ENCODE measurements at places on chromosomes 1 and 21.

- no peak for DNase-seq
These were observed 53.8 kb downstream of the FAM78B start for GRCh38 chr1:166113031-166113430.

DNA sequence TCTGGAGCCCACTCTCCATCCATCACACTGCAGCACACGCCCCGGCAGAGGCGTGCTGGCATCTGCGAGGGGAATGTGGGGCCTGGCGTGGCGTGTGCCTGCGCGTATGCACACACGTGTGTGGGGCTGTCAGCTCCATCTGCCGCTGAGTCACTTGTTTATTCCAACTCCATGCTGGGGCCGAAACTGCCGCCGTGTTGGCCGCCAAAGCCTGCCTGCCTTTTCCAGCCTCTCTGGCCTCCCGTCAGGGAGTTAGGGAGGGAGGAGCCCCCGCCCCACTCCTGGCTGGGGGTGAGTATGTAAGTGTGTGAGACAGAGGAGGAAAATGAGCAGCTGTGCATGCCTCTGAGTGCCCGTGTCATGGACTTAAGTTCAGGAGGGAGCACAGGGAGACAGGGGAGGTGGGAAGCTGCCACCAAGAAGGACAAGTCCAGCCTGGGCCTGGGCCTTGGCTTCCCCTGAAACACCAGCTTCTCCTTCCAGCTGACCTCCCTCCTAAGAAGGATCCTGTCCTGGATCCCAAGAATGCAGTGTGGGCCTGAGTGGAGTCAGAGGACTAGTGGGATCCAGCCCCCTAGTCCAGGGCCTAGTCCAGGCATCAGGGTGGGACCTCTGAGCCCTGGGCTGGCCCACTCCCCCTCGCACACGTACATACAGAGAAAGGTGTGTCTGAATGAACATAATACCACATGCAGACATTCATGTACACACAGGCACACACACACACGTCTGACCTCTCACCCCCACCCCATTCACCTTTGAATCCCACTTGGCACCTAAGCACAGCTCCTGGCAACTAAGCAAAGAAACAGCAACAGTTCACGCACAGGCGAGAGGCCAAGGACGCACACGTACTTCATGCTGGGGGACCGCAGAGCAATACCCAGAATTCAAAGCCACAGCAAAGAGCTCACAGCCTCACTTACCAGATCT lies 24.7 kb downstream of the MEF2D start:
- DNase-seq: no peak

DNA sequence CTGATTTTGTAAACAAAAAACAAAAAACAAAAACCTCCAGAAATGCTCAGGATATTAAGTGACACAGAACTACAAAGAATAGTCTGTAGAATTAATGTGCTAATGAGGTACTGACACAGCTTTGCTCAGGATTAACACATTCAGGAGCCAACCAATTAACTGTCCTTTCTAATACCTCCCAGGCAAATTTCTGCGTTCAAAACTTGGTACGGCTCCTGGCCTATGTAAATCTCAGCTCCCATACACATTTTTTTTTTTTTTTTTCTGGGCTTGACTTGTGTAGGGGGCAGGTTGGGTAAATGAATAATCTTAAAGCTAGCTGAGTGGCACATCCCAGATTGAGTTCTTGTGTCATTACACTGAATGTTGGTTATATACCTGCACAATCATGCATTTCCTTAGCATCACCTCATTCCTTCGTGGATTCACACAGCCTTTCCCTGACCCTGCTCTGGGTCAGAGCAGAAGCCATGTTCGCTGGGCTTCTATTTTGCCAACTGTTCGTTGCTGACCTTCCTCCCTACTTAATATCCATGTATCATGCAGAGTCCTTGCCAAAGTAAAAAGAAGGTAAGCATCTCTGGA lies 12.6 kb upstream of the IER5 start:
- no peak for DNase-seq

GRCh38 chr1:166354406-166354805 lies 187.6 kb upstream of the FAM78B start:
- no peak for DNase-seq

GRCh38 chr1:115218034-115218405 lies 120.0 kb downstream of the NGF start:
- no peak for DNase-seq

DNA sequence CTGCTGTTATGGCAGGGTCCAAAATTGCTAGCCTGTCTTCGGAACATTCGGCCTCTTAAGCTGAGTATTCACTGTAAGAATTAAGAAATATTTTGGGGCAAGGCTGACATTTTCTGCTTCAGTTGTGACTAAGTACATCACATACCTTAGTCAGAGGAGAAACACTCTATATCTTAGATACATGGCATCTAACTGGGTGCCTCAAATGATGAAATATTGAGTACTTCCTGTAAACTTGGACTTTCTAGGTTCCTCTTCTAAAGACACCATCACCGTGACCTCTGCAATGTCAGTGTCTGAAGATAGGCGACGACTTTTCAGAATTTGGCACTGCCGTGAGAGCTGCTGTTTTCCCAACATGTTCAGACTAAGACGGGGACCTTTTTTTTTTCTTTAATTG lies 65.6 kb downstream of the PCBP3 start:
- peak; percentile 27 for DNase-seq

DNA sequence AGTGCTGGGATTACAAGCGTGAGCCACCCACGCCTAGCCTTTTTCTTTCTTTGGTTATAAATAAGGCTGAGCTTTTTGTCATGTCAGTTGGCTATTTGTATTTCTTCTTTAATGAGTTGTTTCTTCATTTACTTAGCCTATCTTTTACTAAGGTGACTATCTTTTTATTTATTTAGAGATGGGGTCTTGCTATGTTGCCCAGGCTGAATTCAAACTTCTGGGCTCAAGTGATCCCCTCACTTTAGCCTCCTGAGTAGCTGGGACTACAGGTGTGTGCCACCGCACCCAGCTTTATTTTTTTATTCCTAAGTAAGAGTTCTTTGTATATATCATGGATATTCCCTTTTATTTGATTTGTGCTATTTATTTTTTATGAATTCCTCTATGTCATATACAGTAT lies 11.9 kb downstream of the DMBX1 start:
- DNase-seq: no peak

DNA sequence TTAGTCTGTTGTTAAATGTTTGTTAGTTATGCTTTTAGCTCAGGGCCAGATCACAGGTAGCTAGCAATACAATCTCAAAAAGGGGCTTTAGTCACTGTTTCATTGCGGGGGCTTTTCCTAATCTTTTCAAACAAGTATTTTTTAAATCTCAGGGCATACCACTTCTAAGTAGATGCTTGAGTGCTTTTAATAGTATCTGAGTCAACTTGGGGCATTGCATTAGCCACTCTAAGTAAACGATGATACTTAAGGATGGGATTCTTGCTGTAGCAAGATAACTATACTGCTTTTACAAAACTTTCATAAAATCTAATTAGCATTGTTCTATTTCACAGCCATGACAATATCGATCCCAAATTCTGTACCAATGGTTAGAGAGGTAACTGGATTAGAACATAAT lies 11.6 kb downstream of the CDC42BPA start:
- DNase-seq: no peak

GRCh38 chr1:211830328-211831142 lies at the start of gene LPGAT1:
LPGAT1 (minus strand) TSS chr1:211830763; CDS start chr1:211829296, 1,467 bp downstream.
- DNase-seq: peak; percentile 74

DNA sequence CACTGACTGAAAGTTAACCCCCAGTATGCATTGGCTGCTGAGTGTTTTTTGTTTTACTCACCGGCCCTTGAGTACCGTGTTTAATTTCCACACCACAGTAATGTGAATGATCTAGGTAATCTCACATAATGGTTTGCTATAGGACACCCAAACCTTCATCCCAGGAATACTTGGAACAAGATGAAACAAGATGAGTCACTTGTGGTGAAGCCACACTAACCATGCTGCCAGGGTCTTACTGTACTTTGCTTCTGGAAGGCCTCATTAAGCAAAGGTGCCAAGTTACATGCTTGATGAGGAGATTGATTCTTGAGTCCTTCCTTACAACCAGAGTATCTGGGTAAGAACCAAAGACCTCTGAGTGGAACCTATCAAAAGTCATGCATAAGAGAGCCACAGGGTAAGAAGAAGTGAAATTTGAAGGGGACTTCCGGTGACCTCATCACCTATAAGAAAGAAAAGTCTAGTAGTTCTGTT lies 163.3 kb downstream of the NRIP1 start:
- peak; percentile 41 for DNase-seq

DNA sequence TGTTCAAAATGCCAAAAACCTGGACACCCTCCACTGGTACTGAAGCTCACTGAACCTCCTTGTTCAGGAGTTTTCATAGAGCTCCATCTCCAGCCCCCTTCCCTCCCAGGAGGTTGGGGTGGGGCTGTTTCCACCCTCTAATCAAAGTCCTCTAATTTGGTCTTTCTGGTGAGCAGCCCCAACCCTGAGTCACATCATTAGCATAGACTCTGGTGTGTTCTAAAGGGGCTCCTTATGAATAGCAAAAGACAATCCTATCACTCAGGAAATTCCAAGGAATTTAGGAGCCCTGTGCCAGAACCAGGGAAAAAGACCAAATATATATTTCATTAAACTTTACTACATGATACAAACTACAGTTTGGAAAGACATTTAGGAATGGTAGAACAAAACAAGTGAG lies 13.2 kb upstream of the UBE4B start:
- DNase-seq: no peak

DNA sequence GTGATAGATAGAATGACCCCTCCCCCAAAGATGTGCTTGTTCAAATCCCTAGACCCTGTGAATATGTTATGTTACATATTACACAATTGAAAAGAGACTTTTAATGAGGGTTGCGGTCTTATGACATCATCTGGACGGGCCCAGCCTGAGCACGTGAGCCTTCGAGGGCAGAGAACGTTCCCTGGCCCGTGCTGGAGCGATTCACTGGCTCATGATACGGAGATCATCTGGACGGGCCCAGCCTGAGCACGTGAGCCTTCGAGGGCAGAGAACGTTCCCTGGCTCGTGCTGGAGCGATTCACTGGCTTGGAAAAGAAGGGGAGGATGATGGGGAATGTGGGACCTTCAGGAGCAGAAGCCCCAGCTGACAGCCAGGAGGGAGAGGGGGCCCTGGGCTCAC lies 34.4 kb upstream of the COL18A1 start:
- no peak for DNase-seq

- no peak for DNase-seq
These were observed 4.9 kb downstream of the LY9 start for GRCh38 chr1:160800645-160801408.

- DNase-seq: no peak
These were observed 27.7 kb upstream of the SYT6 start for GRCh38 chr1:114181356-114181755.

DNA sequence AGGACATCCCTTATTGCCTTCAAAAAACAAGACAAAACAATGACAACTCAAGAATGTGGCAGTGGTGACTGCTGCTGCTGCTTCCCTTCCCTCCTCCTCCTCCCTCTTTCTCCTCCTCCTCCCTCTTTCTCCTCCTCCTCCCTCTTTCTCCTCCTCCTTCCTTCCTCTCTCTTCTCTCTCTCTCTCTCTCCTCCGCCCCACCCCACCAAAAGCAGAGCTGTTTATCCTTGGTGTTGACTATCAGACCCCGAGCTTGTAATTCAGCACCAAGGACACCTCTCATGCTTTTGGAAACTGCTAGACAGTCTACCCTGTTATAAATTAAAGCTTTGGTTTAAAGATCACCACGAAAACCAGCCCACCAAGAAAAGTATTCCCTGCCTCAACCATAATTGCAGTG lies 72.4 kb upstream of the IFNAR2 start:
- peak; percentile 7 for DNase-seq

DNA sequence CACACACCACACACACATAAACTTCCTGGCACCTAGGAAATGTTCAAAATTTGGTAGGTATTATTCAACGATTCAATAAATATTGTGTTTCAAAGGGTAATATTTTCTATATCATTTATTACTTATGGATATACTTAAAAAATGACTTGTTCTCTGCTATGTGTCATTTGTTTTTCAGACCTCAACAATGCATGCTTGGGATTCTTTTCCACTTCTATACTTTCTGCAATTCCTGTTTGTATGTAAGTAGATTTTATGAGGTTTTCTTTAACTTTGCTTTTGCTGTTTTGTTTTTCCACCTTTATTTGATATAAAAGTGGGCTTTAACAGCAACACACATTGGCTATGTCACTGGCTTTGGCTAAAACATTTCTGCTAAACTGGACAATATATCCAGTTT lies 3.5 kb downstream of the CEP170 start:
- DNase-seq: no peak

- DNase-seq: no peak
These were observed 27.0 kb downstream of the SH3GLB1 start for GRCh38 chr1:86731416-86731815.

DNA sequence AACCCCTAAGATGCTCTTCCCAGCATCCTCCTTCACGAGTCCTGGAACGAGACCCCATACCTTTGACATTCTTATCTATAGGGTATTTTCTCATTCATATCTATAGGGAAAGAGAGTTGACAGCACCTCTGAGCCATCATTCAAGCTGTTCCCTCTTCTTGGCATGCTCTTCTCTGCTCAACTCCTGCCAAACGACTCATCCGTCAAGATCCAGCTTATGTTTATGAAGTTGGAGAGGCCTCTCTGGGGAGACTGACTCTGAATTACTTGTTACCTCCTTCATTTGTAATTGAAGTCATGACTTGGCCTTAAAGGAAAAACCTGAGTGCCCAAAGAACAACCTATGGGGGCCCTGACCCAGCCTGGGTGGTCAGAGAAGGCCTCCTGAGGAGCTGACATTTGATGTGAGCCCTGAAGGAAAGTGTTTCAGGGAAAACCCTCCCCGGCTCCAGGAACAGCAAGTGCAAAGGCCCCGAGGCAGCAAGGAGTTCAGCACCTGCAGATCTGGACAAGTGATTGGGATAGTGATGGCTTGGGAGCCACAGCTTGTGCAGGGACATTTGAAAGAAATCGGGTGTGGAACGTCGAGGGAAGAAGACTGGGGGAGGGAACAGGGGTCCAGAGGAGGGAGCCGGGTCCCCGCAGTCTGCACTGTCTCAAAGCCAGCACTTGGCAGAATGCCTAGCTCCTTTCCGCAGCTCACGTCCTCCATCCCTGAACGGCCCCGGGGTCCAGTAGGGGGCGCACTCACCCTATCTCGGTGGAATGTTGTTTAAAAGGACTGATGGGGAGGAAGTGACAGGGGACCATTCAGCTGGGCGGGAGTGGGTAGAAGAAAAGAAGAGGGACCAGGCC lies 14.0 kb upstream of the CDA start:
- DNase-seq: peak; percentile 82

DNA sequence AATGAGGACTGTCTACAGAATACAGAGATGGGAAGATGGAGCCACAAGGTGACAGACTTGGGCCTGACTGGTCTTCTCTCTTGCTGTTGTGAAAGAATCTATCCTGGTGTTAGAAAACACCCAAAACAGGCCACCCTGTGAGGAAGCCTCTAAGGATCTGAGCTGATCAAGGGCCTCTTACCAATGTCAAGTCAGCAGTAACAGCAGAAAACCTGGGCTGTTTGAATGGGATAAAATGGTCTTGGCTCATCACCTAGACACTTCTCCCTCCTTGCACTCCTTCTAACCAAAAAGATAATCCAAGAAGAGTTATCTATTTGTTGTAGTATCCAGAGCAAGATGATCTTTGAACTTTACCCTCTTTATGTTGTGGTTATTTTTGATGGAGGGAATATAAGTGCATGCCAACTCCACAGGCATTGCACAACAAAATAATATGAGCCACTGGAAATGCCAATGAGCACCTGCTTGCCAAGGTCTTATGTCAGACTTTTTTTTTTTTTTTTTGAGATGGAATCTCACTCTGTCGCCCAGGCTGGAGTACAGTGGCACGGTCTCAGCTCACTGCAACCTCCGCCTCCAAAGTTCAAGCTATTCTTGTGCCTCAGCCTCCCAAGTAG lies 32.8 kb upstream of the ZNF281 start:
- DNase-seq: no peak

- DNase-seq: no peak
These were observed 20.8 kb downstream of the FAM177B start for GRCh38 chr1:222757646-222758268.

Data from fibroblast of skin of scalp (primary cell).